Skin of body (tissue), 3 donors: ENCODE measurements at places on chromosomes 3 and 15. TPM values are rescaled to one million over a fixed set of nuclear protein-coding genes. Genes with fewer than 3 reads are reported as not detected.

DNA sequence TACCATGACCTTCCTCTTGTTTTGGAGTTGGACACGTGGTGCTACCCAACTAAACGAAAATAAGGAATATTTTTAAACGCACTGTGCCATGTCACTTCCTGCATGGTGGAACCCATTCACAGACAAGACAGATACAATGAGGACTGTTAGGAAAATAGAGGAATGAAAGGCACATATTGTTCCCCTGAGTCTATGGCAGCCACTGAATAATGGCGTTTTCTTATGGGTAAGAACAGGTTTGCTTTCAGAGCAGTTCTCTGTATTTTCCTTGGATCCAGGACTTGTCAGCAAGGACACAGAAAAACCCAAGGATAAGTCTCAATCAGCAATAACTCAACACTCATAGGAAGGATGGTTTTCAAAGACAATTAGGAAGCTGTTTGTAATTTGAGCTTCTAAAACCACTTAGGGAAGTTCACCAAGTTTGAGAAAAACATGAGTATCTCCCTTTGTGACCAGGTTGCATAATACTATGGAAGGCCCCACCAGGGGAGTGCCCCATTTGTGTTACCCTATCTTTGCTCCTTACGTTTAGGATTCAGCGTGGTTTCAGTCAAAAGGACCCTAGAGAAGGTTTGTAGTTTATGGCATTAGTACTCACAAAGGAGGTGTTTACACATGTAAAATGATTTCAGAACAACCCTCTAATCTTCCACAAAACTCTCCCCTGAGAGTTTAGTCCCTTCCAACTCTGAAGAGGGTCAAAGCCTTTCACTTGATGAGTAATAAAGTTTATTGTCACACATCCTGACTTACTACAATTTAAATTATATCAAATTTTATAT lies 487.2 kb upstream of the ATP11B start:
- DNase-seq: no peak

GRCh38 chr15:62961134-62961533 lies 81.4 kb upstream of the TPM1 start:
- no peak for DNase-seq

DNA sequence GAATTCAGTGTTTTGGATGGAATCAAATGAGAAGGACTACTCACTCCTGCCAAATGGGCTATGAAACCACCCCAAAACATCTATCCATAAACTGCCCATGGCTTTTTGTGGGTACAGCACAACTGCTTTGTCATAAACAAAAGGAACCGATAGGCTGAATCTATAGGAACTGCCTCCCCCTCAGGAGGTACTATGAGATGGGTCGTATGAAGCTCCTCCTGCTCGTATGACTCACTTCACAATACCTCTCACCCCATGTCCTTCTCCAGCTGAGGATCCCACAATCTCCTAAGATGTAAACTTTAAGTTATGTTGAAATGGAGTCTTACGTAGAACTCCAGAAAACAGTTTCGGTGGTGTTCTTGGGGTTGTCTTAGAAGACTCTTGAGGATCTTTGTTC lies 129.9 kb upstream of the SAMMSON start:
- DNase-seq: no peak

DNA sequence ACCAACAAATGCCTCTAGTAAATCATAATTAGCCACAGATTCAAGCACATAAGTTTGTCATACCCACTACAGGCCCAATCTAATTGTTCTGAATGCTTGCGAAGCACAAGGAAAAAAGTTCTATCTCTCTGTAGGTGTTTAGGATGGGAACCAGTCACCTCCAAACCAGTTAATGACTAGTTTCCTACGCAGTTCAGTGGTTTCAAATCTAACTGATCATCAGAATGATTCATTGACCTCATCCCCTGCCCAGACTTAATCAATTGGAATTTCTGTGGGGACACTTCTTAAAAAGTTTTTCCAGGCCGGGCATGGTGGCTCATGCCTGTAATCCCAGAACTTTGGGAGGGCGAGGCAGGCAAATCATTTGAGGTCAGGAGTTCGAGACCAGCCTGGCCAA lies 24.3 kb upstream of the MASP1 start:
- DNase-seq: no peak

DNA sequence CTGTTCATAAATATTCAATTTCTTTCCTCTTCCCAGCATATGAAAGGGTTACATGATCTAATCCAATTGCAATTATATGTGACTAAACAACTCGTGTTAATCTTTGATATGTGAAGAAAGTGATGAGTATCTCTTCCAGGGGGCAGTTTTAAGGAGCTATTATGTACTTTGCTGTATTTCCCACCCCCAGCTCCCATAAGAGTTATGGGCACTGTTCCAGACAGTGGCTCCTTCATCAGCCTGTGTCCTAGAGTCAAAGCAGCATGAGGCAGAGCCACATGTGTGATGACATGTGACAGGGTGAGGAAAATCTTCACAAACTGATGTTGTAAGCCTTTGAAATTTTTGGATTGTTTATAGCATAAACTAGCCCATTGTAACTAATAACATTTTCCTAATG lies 315.4 kb downstream of the DIPK2A start:
- DNase-seq: no peak

DNA sequence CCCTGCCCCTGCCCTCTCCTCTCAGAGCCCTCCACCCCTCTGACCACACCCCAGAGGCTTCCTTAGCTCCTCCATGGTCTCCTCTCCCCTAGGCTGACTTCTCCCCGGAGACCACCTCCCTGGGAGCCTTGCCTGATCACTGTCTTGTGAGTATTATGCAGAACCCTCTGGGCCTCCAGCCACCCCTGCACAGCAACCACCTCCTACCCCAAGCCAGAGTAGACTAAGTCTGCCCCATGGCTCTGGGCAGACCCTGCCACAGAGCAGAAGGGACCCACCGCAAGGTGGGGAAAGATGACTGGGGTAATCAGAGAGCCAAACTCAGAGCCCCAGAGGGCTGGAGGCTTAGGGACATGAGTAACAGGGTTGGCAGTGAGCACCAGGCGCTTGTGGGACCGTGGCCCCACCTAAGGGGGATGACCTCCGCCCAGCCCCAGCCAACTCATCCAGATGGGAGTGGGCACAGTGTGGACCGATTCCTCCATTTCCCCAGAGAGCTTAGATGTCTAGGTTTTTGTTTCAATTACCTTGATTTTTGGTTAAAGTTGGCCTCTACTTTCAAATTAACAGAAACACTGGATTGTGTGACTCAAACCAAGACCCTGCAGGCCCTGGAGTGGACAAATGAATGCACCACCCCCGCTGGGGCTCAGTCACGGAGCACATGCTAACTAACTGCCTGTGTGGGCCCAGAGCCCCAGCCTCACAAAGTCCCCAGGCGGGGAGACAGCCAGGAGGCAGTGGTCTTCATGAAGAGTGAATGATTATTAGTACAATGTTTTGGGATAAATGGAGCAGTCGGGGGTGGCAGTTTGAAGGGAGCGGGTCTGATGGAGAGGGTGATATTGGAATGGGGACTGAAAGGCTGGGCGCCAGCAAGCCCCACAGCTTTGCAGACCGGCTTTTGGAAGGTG lies 119.4 kb upstream of the PRR20G start:
- no peak for DNase-seq

GRCh38 chr3:169342652-169343505 lies 320.6 kb downstream of the MECOM start:
- DNase-seq: no peak

DNA sequence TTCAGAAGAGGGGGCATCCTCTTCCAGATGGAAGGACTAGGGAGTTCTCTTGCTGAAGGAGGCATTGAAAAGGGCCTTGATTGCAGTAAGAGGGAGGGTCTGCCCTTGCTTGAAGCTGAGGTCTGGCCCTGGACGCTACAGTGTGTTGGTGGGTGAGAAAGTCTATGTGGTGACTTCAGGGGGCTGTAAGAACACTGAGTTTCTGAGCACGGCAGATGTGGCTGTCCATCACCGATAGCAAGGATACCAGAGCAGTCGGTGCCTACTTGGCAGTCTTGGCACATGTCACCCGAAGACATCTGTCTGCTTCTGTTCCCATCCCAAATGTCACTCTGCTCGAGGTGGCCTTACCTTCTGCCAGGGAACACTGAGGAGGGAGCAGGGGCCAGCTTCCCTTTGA lies 631.1 kb upstream of the CFAP20DC start:
- DNase-seq: no peak

DNA sequence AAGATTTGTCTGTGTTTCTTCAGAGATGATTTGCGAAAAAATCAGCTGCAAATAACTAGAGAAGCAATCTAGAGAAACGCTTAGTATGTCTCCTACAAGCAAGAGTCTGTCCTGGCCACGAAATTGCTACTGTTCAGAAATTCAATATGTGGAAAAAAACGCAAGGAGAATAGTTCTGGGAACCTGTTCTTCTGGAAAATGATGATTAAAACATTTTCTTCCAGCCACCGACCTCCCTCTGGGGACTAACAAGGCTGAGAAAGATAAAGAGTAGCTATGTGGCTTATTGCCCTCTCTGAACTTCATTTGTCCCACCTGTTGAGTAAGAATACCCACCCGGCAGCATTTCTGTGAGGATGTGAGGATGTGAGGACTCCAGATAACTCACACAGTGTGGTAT lies 31.6 kb downstream of the SNTN start:
- DNase-seq: no peak

- no peak for DNase-seq
Observed at GRCh38 chr15:58331560-58331912, 100.3 kb upstream of the LIPC start.

Gene BHLHE40
- total RNA-seq: 51.7 TPM

Gene OR5H2
- not detected for total RNA-seq

Gene IGDCC3
- 0.69 TPM for total RNA-seq

Gene TRIM59
- total RNA-seq: 17.1 TPM

Gene SLCO2A1
- 3.7 TPM for total RNA-seq

Gene GMPPB
- total RNA-seq: 9.5 TPM
